Adrenal gland (tissue), 19 donors: ENCODE measurements at places on chromosomes 16 and 17. TPM values are rescaled to one million over a fixed set of nuclear protein-coding genes. Genes with fewer than 3 reads are reported as not detected.

DNA sequence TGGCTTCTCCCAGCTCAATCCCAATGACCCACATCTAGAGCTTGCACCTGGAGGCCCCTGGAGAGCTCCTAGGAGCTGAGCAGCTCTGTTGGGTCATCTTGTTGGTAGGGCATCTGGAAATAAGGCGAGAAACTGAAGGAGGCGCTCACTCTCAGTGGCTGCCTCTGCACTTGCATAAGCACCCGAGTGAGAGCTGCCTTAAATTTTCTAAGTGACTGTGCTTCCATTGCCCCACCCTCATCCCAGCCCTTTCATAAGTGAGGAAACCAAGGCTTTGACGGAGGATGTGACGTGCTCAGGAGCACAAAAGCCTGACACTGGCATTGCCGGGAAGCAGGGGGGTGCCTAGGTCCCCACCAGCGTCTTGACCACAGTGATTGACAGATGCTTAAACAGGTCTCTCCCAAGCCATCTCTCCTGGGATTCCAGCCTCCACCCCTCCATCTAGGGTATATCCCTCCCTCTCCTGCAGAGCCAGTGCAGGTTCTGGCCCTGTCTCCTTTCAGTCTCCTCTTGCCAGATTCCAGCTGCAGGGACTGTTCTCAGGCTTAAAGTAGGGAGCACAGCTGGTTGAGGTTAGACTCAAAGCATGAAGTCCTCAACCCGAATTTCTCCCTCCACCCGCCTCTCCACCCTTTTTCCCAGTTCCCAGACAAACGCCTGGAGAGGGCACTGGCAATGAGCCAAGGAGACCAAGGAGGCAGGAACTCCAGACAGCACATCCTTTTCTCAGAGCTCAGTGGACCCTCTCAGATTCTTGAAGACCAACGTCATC lies 113.7 kb downstream of the IRX5 start:
- no peak for DNase-seq

- peak; percentile 54 for DNase-seq
Observed at GRCh38 chr17:28008513-28008912, 34.0 kb upstream of the NLK start.

- DNase-seq = no peak
Observed at GRCh38 chr17:50035945-50036344, 20.0 kb upstream of the ITGA3 start.

- no peak for DNase-seq
Observed at GRCh38 chr17:11997972-11998233, 628 bp upstream of the ZNF18 start.

DNA sequence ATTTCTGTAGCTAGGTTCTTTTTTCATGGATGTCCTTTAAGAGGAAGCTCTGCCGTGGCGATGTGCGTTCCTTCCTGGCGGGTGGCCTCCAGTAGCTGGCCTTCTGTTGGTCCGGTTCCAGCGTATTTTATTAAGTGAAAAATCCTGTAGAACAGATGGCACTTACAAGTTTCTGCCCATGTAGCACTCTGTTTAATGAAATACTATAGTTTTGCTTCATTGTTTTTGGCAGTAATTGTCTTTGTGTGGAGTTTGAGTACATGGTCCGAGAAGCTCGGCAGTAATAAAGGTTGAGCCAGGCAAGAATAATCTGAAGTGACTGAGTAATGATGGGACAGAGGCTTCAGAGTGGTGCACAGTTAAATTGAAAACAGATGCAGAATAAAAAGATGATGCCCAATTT lies 20.4 kb downstream of the USP10 start:
- peak; percentile 74 for DNase-seq

- peak; percentile 55 for DNase-seq
Observed at GRCh38 chr16:19071811-19072777, 4.7 kb downstream of the COQ7 start.

- DNase-seq = no peak
Observed at GRCh38 chr16:88754912-88755744, 29.9 kb downstream of the PIEZO1 start.

DNA sequence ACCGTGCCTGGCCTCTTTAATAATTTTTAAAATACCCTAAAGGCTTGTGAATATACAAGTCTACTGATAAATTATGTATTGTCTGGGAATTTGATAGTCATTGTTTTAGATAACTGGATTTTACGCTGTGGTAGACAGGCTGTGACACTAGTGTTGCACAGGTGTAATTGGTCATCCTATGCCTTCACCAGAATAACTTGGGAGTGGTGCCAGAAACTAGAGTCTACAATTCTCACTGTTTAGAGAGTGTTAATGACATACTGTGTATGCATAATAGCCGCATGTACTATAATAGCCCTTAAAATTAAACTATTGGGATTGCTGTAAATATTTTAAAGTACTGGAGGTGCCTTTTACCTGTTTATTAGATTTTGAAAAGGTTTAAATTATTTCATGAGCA lies 11.4 kb downstream of the CNEP1R1 start:
- no peak for DNase-seq

GRCh38 chr17:66417300-66417719 lies 114.9 kb downstream of the PRKCA start:
- no peak for DNase-seq

GRCh38 chr17:37045351-37045922 lies 96.7 kb downstream of the AATF start:
- no peak for DNase-seq

DNA sequence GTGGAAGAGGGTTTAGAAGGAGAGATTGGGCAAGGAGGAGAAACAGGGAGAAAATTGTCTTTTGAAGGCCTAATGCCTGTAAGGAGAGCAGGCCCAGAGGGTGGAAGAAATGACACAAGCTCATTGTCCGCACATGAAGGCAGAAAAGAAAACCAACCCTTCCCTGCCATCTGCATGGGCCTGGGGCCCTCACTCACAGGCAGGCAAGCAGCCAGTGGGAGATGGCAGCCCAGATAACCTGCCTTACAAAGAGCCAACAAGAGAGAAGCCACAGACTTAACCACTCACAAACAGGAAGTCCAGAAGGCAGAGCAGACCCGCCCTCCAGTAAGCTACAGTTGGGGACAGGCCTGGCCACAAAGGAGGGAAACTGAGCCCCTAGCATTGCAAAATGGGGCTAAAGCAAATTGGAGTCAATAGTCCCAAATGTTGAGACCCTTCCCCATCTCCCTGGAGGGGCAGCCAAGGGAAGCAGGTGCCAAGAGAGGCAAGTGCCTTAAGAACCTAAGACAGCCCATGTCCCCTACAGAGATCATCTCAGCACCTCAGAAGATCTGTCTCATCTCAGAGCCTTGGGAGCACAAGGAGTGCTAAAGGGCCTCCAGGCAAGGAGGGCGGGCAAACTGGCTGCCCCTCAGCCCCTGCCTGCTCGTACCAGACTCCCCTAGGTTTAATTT lies 7.3 kb upstream of the TSPOAP1 start:
- peak; percentile 38 for DNase-seq

GRCh38 chr16:84544031-84544773 lies 39.7 kb upstream of the MEAK7 start:
- no peak for DNase-seq

GRCh38 chr16:22356930-22357634 lies 17.3 kb downstream of the CDR2 start:
- no peak for DNase-seq

GRCh38 chr17:40035162-40035559 lies 19.0 kb downstream of the MED24 start:
- no peak for DNase-seq

GRCh38 chr16:55136356-55137150 lies 187.4 kb upstream of the IRX6 start:
- DNase-seq = no peak

DNA sequence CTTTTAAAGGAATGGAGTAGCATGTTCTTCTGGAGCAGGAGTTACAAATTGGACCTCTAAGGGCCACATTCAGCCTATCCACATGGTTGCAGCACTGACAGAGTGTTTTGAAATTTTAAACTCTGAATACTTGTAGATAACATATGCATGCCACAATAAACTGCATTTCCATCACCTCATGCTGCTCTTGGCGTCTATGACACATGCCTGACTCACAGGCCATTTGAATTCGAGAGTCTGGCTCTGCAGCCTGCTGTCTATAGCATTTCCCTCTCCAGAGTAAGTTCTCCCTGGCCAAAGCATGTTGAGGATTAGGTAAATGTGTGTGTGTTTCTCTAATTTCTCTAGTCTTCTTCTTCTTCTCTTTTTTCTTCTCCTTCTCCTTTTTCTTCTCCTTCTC lies 28.7 kb upstream of the MYOCD start:
- no peak for DNase-seq

DNA sequence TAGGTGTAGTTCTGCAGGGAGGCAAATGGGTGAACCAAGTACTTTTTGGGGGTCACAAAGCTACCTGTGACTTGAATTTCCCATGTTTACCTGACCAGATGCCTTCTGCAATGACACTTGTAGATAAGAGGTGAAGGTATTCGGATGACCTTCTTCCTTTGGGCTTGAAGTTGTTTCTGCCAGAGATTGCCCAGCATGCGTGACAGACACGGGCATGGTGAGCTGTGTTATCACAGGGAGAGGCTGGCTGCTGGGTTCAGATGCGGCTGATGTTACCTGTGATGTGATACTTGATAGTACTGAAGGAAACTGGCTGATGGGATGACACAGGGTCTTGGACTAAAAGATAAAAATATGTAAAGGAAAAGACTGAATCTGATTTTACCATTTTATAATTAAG lies 14.1 kb downstream of the PKD1L3 start:
- DNase-seq = no peak

DNA sequence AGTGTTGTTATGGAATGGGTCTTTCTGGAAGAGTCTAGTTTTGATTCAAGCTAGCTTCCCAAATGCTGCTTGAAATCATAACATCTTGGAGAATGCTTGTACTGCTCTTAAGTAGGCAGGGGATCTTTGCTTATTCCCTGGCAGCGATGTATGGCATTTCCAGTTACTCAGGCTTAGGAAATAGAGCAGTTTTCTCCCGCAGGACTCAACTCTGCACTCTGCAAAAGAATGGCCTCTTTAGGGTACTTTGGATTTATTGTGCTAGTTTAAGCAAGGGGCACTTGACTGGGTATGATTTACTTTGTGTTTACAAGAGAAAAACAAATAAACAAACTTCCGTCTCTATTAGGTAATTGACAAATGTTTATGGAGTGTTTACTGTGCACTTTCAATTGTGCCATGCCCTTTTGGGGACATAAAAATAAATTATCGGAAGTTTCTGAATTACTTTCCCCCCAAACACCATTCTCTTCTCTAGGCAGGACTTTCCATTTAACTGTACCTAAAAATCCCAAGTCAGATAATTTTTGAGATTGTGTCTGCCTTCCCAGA lies 164.0 kb downstream of the MAP2K6 start:
- no peak for DNase-seq

- DNase-seq = peak; percentile 70
Observed at GRCh38 chr17:352421-353212, at the start of gene RPH3AL. RPH3AL (minus strand) TSS chr17:352807; CDS start chr17:327543, 25,264 bp downstream.

GRCh38 chr17:44775136-44775837 lies 16.5 kb downstream of the ADAM11 start:
- peak; percentile 98 for DNase-seq

DNA sequence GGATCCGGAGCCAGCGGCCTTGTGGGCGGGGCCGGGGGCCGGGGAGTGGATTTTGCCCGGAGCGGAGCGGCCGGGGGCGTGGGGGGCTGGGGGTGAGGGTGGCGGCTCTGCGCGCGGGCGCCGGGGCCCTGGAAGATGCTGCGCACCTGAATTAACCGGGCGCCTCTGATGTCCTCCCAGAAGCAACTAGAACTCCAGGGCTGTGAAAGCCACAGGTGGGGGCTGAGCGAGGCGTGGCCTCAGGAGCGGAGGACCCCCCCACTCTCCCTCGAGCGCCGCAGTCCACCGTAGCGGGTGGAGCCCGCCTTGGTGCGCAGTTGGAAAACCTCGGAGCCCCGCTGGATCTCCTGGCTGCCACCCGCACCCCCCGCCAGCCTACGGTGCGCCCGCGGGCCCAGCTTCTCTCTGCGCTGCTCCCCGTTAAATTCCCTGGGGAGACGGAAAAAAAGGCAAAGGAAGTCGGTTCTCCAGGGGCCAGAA lies 549 bp downstream of the SLC26A11 start:
- peak; percentile 63 for DNase-seq

- DNase-seq = no peak
Observed at GRCh38 chr16:10685709-10686108, 9.0 kb downstream of the TEKT5 start.

GNG13 gene
- not detected for total RNA-seq

IGFBP4 gene
- total RNA-seq = 209 TPM

ITPRIPL2 gene
- 63.3 TPM for total RNA-seq

C17orf78 gene
- not detected for total RNA-seq

KRTAP2-1 gene
- not detected for total RNA-seq

GP1BA gene
- total RNA-seq = not detected

LRRC37A gene
- 1.5 TPM for total RNA-seq

ZNF750 gene
- total RNA-seq = not detected

HSD17B2 gene
- total RNA-seq = not detected

RASD1 gene
- total RNA-seq = 29.9 TPM

OMG gene
- total RNA-seq = not detected

PROCA1 gene
- total RNA-seq = 0.81 TPM
